Panc1 (cell line): ENCODE measurements at places on chromosomes 1 and 21. TPM values are rescaled to one million over a fixed set of nuclear protein-coding genes. Genes with fewer than 3 reads are reported as not detected.

Gene UMODL1
- 0.18 TPM for total RNA-seq

Gene ADAMTSL4
- total RNA-seq: 9.5 TPM

Gene KCNC4
- 15.4 TPM for total RNA-seq

Gene ASPM
- 26.9 TPM for total RNA-seq

Gene SLC1A7
- total RNA-seq: 0.31 TPM

Gene NUP210L
- total RNA-seq: 0.05 TPM

Gene SMCP
- total RNA-seq: not detected

Gene OR2T33
- total RNA-seq: not detected

Gene RBM15
- 32.1 TPM for total RNA-seq

Gene CCT3
- 451 TPM for total RNA-seq

Gene TNFRSF4
- total RNA-seq: 0.62 TPM

Gene FAM151A
- total RNA-seq: not detected

Gene FCAMR
- total RNA-seq: not detected

Gene CYP4Z1
- total RNA-seq: not detected

Gene INSRR
- total RNA-seq: not detected

Gene PTPN22
- not detected for total RNA-seq

Gene MIXL1
- total RNA-seq: 0.69 TPM

Gene PRRX1
- total RNA-seq: 0.69 TPM

Gene AMY1C
- total RNA-seq: not detected
